ENCODE measurements at places on chromosomes 3 and 15.

- DNase-seq, result no peak
Measured at GRCh38 chr3:151062611-151063010, 22.9 kb upstream of the MED12L start.

DNA sequence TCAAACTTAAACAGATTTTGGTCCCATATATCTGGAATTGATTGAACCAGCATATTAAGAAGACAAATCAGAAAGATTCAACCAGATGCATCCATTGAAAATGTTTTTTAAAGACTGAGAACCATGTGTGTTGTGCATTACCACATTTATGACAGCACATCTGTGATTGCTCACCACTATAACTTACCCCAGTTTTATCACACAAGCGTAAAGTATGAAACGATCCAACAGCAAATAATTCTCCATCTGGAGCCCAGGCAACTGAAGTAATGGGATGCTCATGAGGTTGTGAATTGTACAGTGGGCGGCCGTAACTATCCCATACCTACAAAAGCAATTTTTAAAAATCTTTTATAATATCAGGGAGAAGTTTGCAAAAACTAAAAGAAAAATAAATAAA is 43.2 kb downstream of the IFT80 start:
- no peak for DNase-seq

- no peak for DNase-seq
Measured at GRCh38 chr3:189363590-189364255, 192.0 kb downstream of the TPRG1 start.

DNA sequence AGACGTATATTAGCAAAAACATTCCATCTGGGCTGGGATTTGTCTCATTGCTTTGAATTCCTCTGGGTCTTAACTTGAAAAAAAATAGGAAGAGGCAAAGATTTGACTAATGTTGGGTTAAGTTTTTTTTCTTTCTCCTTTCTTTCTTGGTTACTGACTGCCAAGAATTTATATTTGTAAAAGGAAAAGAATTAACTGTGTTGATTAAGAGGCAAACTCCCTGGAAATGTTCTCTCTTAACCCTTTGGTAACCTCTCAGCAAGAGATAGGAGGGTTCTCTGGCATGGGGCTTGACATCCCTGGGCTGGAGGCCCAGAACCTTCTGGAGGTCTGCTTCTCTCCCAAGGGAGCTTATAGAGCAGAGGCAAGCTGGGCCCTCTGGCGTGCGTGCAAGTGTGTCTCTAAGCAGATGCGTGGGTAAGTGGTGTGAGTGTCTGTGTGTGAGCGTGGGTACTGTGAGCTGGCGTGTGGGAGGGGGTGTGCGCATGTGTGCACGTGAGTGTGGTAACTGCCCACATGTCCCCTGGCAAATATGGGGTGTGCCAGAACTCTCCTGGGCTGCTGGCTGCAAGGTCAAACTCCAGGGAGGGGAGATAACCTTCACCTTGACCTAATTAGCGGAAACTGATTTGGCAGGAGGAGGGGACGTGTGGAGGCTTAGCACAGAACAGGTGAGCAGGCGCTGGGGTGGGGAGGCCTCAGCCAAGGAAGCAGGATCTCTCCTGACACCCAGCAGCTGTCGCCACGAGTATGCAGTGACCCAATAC is 49.4 kb upstream of the MAGEF1 start:
- no peak for DNase-seq

GRCh38 chr15:48393645-48394506 is 62.6 kb downstream of the DUT start:
- no peak for DNase-seq

DNA sequence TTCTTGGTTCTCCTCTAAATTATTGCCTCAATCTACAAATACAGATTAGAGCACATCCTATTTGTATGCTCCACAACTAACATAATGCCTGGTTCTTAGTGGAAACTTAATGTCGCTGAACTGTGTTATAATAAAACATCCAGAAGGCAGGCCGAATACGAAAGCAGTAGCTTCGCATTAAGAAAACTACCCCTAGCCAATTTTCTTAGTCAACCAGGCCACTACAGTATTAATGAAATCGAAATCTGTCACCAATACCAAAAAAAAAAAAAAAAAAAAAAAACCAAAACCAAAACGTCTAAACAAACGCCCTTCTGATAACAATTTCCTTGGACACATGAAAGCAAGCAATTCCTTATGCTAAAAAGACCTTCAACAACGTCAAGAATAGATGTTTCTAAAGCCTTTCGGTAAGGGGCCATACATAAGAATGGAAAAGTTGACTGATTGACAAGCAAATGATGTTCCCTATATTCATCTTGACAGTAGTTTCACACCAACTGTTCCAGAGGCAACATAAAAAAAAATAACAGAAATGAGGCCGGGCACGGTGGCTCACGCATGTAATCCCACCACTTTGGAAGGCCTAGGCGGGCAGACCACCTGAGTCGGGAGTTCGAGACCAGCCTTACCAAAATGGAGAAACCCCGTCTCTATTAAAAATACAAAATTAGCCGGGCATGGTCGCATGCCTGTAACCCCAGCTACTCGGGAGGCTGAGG is 1.3 kb downstream of the DENND6A start:
- DNase-seq, result no peak

GRCh38 chr15:43220991-43221403 is at the start of gene EPB42:
EPB42 (minus strand) TSS chr15:43221018; CDS start chr15:43220825, 193 bp downstream.
- no peak for DNase-seq

GRCh38 chr15:90360746-90361145 is 8.7 kb downstream of the ZNF774 start:
- no peak for DNase-seq

GRCh38 chr3:126372413-126373145 is 15.4 kb upstream of the KLF15 start:
- DNase-seq, result no peak

DNA sequence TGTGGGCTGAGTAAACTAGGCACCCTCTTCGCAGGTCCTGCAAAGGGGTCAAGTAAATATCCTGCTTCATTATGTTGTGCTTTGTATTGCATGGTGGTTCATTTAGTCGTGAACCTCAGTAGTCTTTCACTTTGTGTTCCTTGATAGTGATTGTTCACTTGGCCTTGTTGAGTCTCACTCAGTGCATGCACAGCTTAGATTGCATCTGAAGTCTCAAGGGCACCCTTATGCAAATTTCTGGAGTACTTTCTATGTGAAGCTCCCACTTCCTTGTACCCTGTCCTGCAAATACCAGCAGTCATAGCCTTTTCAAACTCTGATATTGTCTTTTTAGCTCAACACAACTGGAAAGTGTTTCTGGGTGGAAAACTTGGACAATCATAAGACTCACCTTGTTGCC is 519.2 kb downstream of the NAALADL2 start:
- no peak for DNase-seq

DNA sequence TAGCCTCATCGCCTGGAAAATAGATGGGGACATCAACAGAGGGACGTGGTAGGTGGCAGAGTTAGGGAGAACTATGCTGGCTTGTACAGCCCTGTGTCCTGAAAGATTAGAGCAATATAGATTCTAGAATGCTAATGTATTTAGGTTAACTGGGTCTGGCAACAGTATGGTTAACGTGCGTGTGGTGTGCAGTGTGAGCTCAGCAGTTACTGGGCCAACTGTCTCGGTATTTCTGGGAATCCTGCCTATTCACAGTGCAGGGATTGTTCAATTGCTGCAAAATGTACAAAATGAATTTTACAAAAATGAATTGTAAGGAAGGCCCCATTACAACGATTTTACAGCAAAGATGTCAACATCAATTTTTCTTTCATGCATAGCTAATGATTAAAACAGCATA is 20.6 kb downstream of the MEIS2 start:
- DNase-seq, result no peak

DNA sequence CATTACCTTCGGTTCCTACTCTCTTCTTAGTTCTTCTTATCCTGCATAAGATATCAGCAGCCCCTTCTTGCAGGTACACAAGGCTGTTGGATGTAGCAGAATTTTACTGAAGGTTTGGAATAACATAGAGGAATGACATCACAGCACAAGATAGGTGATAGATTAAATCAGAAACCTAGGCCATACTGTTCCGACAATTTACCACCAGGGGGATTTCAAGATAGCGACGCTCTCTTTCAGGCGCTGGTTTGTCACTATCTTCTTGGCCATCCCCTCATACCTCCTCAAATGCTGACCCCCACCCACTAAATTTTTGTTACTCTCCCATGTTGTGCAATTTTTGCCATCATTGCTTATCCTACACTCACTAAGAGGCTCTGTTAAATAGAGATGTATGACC is 3.5 kb downstream of the SIDT1 start:
- no peak for DNase-seq

GRCh38 chr3:174758943-174759342 is 100.2 kb upstream of the NAALADL2 start:
- DNase-seq, result no peak

DNA sequence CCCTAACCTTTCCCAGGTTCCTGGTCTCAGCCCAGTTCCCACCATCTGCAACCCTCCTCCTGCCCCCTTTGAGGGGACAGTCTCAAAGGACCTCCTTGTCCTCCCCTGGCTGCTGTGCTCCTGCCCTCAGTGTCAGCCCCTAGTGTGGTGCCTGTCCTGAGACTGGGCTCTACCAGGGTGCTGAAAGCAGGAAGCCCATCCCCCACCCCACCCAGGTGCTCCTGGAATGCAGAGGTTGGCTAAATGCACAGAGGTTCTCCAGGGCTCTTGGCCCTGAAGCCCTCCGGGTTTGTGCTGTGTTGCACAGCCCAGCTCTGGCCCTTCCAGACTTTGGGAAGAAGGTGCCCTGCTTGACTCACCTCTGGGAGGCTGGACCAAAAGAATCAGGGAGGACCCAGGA is 21.8 kb downstream of the C3orf18 start:
- no peak for DNase-seq

DNA sequence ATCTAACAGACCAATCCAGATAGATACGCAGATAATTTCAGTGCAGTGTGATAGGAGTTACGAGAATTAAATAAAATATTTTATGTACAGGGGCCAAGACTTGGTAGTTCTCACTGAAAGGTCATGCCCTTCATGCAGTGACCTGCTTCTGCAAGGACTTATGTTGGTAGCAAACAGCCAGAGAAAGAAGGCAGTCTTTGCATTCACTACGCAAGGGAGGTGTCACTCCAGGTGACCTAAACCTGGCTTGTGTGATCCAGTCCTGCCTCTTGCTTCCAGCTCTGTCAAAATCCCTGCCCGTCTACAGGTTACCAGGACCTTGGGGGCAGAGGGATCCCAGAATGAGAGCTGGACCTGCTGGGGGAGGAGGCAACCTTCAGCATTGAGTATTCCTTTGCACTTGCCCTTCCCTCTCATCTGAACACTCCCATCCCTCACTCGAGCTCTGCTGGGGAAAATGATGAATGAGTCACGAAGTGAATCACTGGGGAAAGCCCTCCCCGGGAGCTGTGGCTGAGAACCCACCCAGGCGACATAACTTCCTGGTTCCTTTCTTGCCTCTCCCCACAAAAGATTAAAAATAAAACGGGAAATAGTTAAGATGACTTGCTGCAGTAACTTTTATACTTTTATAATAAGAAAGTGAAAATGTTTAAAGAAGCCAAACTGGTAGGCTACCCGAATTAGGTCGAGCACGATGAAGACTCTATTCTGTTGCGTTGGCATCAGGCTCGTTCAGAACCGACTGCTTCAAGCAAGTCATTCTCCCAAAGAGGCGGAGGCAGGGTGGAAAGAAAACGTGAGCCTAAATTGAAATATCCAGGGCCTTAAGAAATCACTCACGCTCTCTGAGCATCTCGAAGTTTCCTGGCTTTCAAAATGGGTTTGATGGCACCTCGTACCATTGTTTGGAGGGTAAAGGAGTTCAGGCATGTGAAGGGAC is 216.1 kb downstream of the SLCO3A1 start:
- DNase-seq, result no peak

- no peak for DNase-seq
Measured at GRCh38 chr3:120302361-120302760, 17.3 kb upstream of the GPR156 start.

- DNase-seq, result no peak
Measured at GRCh38 chr15:68794863-68795262, 25.8 kb downstream of the ANP32A start.

DNA sequence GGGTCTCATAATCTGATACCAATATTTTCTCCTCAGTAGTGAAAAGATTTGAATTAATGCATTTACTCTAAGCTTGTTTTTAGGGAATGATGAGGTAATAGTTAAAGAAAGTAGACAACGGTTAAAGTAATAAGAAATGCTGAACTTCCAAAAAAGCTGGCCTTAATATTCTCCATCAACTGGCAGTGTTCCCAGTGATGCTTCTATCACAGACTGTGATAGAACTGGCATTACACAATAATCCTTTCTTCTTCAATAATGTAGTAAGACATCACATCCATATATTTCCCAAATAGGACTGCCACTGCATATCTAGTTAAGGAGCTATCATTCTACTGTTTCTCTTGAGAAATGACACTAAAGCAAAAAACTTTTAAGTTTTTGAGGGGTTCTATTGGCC is 188.7 kb downstream of the IL5RA start:
- no peak for DNase-seq

- no peak for DNase-seq
Measured at GRCh38 chr3:110323349-110323748, 748.3 kb upstream of the NECTIN3 start.

GRCh38 chr15:88627463-88627862 is 6.3 kb downstream of the AEN start:
- DNase-seq, result no peak

- DNase-seq, result no peak
Measured at GRCh38 chr3:16103472-16103871, 71.0 kb upstream of the GALNT15 start.

- DNase-seq, result no peak
Measured at GRCh38 chr3:138947495-138948121, 591 bp downstream of the FOXL2NB start.

GRCh38 chr15:96887730-96888129 is 557.2 kb downstream of the NR2F2 start:
- DNase-seq, result no peak

GRCh38 chr3:30002797-30003196 is 603.6 kb upstream of the TGFBR2 start:
- DNase-seq, result no peak

DNA sequence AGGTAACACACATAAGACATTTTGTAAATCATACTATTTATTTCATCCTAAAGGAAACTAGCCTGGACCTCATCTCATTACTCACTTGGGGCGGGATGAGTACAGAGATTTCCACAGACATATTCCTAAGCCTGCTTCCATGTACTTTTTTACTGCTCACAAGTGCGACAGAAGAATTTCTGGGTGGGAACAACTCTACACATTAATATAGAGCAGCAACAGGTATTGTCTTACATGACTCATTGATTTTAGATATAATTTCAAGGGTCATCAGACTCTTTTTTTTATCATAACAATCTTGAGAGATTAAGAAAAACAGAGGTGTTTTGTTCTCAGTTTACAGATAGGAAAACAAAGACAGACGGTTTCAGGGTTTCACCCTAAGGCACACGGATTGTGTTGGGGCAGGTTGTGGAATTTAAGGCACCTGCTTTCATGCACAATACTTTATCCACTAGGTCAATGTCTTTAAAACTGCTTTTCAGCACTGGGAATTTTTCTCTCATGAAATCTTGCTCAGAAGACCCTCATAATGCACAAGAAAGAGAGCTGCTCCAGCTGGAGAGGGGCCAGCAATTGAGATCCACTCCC is 186.7 kb upstream of the CDIN1 start:
- DNase-seq, result no peak

DNA sequence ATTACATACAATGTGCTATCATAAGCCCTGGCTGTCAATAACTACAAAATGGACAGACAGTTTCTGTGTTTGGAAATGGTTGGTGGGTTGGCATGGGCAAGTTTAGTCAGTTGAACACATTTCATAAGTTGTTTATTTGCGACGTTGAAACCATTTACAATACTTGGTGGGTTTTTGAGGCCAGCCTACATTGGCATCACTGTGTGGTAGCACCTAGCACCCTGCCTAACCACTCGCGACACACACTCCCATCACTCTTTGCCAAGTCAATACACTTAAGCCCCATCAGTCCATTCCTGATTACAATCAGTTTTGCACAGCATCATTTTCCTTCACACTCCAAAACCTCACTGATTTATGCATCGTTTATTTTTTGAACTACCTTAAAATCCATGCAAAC is 13.8 kb downstream of the PROK2 start:
- DNase-seq, result no peak
